Adipocyte (in vitro differentiated cells): ENCODE measurements at places on chromosomes 12 and 14.

GRCh38 chr12:88559772-88560171 lies 20.5 kb downstream of the KITLG start:
- no peak for DNase-seq

DNA sequence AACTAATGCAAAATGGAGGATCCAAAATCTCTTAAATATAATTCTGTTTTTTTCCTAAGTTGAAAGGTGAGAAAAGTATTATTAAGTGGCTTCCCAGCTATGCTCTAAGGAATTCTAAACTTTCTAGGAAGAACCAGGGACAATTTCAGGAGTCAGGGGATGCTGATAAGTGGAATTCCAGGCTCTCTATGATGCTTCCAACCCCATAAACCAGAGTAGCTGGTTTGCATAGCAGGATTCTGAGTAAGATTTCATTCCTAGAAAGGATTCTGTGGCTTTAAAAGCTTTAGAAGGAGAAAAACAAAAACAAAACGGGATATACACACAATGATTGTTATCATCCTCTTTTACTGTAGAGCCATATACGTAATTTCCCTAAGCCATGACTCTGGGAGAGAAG lies 93.9 kb downstream of the SLC16A7 start:
- peak; percentile 9 for DNase-seq

- DNase-seq = no peak
Measured at GRCh38 chr14:40656311-40656710, 950.4 kb upstream of the LRFN5 start.

DNA sequence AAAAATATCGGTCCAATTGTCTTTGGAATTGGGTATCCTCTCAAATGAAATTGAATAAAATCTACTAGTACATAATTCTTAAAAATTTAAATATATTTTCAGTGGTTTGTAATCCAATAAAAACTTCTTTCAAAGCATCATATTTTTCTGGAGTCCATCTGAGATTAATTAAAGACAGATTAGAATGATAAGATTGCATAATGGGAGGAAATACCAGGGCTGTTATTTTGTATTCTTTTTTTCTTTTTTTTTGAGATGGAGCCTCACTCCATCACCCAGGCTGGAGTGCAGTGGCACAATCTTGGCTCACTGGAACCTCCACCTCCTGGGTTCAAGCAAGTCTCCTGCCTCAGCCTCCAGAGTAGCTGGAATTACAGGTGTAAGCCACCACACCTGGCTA lies 103.8 kb downstream of the TMTC3 start:
- peak; percentile 64 for DNase-seq
